Activated naive CD4-positive, alpha-beta T cell treated with anti-CD3 and anti-CD28 coated beads, Interleukin-2, amount 10 ng/mL, durations not matched to agents 7 days and 5 days (primary cell): ENCODE measurements at places on chromosomes 4 and X.

GRCh38 chrX:120145295-120145925 is 13.0 kb upstream of the RHOXF2 start:
- DNase-seq = no peak

GRCh38 chrX:67536564-67536963 is 7.3 kb upstream of the AR start:
- no peak for DNase-seq

- no peak for DNase-seq
These were observed 62.9 kb downstream of the FGF13 start for GRCh38 chrX:138648568-138648967.

DNA sequence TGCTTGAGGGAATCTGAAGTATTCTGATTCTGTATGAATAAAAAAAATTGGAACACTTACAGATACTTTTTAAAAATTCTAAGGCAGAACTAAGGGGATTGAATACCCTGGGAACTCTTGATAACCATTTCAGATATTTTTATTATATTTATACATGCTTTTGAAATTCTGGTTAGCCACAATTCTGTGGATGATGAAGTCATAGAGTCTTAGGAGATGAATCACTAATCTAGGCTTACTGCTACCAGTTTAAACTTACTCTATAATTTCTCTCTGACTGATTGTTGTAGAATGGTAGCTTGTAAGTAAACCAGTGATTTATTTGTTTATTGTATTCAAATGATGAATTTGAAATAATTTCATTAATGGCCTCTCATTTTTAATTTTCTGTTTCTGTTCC is 11.4 kb upstream of the SLAIN2 start:
- DNase-seq = no peak

DNA sequence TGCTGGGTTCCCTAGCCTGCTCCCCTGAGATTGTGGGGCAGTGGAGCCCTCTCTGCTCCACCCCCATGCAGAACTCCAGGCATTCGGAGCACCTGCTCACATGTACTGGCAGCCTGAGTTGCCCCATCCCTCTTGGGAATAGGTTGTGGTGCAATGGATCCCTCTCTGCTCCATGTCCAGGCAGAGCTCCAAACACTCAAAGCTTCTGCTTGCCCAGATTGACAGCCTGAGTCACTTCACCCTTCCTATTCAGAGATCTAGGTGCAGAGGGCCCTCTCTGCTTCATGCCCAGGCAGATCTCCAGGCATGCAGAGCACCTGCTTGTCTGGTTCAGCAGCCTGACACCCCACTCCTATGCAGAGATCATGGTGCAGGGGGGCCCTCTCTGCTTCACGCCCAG is 18.6 kb upstream of the TEX13B start:
- no peak for DNase-seq

DNA sequence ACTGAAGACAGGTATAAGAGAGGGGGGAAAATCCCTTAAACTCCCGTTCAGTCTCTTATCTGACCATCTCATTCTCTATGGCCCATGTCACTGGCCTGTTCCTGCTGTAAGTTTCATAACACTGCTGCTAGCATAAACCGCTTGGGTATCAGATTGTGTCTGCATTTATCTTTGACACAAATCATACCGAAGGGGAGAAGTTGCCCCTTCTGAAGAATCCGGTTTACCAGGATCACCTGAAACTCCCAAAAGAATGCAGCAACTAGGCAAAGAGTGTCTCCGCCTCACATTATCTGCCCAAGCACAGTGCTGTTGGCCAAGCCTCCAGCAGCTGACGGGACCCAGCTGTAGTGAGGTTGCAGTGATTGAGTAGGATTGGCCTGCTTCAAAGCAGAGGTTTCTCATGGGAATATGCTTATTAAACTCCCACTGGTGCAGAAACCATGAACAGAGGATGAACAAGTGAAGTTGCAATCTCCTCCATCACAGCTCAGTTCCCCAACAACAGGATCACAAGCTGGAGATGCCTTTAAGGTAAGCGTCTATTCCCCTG is 71.3 kb upstream of the PUDP start:
- no peak for DNase-seq

GRCh38 chrX:19225909-19226308 is 103.6 kb upstream of the ADGRG2 start:
- DNase-seq = no peak

DNA sequence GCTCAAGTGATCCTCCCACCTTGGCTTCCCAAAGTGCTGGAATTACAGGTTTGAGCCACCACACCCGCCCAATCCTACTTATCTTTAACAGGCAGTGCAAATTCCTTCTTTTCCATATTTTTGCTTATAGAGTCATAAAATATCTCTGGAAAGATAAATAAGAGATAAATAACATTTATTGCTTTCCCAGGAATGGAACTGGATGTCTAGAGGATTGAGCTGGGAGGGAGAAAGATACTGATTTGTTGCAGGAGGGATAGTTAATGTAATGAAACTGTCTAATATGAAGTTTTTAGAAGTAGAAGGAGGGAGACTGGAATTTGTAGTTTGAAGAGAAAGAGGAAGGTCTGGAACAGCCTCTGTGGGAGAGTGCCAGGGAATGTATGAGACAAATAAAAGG is 20.2 kb downstream of the ITGB1BP2 start:
- DNase-seq = no peak

- DNase-seq = no peak
These were observed 12.6 kb upstream of the NR3C2 start for GRCh38 chr4:148454835-148455234.

DNA sequence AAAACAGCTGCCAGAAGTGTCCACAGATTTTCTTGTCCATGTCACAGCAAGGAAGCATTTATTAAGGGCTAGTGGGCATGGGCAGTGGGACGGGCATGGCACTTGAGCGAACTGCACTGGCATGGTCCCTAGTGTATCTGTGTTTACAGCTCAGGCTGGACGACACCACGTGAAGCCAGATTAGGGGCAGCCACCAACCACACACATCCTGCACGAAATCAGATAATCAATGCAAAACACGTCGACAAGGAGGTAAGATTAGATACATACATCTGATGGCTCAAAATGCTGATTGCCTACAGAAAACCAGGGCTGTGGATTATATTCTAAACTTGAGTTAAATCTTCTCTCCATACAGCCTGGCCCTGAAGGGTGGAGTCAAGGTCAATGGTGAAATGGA is 103.8 kb upstream of the ATP6AP2 start:
- no peak for DNase-seq

DNA sequence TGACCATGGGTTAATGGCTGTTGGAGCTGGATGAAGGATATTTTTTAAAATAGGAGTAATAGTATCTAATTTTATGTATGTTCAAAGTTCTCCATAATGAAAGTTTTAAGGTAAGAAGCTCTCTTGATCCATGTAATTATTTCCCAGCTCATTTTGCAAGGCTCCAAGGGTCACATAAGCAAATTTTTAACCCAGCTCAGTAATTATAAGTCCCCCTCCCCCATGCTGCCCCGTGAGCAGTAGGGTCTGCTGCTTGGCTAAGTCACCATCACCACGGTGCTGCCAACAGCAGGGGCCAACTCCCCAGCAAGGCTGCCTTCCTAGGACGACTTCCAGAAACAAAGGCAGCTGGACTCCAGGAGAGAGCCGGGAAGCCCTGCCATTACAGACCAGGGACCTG is 340.0 kb downstream of the FBXW7 start:
- no peak for DNase-seq

- no peak for DNase-seq
These were observed 89.8 kb downstream of the PAPSS1 start for GRCh38 chr4:107630185-107630705.

GRCh38 chr4:89249716-89250361 is 57.8 kb downstream of the GPRIN3 start:
- DNase-seq = no peak

- DNase-seq = peak; percentile 29
These were observed 172.2 kb upstream of the CXCL13 start for GRCh38 chr4:77433418-77433733.

DNA sequence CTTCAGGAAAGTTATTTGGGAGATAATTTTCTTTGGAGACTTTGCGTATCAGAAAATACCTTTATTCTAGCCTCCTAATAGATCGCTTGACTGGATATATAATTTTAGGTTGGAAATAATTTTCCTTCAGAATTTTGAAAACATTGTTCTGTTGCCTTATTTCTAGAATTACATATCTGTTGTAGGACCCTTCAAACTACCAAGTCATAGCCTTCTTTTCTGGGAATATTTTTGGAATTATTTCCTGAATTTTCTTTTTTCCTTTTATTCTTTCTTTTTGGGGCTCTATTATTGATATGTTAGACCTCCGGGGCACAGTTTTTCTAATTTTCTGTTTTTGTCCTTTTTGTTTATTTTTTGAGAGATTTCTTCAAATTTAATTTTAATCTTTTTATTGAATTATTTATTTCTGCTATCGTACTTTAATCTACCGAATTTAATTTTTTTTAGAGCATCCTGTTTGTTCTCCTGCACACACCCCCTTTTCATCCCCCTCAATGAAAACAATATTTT is 100.5 kb downstream of the KDM6A start:
- no peak for DNase-seq

DNA sequence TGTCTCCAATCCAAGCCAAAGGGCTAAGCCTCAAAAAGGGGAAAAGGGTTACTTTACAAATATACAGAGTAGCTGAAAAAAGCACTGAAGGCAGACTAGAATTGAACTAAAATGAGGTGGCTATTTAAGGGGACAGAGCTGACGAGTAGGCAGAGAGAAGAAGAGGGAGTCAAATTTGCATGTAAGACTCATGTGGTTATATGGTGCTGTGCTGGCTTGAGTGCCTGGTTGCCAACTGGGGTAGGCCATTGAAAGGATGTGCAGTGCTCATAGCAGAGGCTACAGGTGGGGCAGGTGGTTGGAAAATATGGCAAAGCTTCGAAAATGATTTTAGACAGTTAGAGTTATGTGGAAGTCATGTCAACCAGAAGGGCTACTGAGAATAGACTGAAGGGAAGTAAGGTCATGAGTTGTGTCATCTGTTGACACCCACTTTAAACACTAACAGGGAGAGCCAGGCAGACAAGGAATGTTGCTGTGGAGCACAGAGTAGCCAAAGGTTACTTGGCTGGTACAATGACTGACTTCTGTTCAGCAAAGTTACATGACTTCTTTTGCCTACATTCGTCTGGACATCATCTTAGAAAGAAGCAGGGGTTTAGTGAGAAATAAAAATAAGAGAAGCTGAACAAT is 1210.4 kb downstream of the ADGRL3 start:
- DNase-seq = no peak

DNA sequence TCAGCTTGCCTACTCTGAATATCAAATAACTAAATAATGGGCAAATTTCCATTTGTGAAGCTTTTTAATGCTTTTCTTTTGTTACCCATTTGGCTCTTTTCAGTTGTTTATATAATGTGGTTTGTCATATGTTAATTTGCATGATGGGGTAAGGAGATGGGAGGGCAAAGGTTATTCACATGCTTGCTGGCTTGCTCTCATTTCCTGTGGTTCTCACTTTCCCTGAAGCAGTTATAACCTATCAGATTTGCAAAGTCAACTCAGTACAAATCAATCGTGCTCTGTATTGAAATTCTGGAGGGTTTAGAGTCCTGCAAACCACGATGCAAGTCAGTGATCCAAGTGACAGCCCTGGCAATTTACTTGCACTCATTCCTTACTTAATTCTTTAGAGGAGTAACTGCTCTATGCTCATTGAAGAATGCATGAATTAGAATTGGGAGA is 711.2 kb downstream of the ADGRL3 start:
- no peak for DNase-seq

DNA sequence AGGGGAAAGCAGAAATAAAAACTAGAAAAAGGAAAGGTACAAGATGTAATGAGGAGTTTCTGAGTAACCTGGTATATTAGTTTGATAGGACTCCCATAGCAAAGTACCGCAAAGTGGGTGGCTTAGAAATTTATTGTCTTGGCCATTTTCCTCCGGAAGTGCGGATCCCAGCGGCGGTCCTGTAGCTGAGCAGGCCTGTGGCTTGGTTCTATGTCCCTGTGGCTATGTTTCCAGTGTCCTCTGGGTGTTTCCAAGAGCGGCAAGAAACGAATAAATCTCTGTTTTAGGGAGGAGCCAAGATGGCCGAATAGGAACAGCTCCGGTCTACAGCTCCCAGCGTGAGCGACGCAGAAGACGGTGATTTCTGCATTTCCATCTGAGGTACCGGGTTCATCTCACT is 44.0 kb upstream of the LDB2 start:
- DNase-seq = no peak

DNA sequence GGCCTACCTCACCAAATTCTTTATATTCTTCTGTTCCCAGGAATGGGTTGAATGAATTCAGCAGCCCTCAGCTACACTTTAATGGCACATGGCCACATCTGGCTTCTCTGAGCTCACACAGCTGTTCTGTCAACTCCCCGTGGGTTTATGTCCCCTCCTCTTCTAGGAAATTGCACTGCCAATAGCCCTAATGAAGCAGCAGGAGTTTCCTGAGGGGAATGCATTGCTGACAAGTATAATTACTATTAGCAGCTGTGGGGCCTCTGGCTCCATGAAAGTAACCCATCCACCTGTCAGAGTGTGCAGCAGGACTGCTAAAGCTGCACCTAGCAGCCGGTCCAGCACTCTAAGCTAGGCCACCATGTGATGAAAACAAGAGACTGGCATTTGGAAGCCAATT is 50.3 kb downstream of the FTHL17 start:
- DNase-seq = no peak
